ENCODE measurements at places on chromosomes 12 and 14.

DNA sequence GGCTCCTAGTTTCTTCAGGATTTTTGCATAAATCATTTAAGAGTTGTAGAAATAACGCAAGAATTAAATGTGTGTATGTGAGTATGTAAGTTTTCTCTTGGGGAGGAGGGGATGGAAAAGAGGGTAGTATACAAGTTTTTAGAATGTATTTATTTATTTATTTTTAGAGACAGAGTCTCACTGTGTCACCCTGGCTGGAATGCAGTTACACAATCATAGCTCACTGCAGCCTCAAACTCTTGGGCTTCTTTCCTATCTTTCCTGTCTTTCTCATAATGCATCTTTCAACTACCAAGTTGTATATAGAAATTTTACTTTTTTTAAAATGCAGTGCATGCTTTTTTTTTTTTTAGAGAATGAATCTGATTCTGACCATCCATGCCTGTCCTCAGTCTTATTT is 269.0 kb upstream of the GARIN2 start:
- no peak for DNase-seq

DNA sequence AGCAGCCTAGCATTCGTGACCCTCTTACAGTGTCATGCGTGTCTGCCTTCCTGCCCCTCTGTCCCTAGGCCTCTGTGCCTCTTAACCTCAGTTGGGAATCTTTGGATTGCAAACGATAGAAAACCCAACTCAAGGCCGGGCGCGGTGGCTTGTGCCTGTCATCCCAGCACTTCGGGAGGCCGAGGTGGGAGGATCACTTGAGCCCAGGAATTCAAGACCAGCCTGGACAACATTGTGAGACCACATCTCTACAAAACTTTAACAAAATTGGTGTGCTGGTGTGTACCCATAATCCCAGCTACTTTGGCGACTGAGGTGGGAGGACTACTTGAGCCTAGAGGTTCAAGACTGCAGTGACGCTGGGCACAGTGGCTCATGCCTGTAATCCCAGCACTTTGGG is 36.7 kb downstream of the TMEM120B start:
- no peak for DNase-seq

DNA sequence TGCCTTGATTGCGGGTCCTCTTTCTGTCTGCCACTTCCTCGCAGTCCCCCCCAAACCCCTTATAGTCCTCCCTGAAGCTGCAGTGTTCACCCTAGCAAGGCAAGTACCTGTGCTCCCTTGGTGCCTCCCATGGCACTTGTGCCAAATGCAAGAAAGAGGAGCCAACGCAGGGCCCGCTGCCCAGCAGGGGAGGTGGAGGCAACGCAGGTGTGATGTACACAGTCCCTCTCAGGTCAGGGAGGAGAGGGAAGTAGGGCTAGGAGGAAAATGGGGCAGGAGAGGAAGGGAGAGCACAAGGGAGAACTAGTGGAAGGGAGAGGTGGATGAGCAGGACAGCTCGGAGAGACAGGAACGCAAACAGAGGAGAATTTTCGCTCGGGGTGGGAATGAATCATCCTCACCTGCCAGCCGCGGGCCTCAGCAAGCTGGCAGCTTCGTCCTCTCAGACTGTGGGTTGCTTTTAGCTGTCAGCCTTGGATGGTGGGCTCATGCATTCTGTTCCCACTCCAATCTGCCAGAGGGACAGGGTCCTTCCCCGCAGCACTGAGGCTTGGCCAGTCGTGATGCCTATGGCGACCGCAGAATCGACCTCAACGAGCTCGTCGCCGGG is 357.0 kb downstream of the CACNA1C start:
- no peak for DNase-seq

DNA sequence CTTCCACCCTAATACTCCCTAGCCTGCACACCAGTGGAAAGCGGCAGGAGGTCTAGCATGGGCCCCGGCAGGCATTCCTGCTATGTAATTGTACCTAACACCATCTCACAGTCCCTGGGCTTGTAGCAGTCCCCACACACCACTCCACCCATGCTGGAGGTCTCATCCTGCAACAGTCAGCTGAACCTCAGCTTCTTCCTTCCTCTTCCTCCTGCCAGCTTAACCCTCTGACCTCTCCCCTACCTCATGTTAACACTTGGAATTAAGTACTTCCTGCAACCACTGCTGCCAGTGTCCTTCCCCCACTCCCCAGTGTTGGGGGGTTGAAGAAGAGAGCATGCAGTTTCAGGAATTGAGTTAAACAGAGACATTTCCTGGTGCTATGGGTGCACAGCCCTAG is 7.6 kb downstream of the ADCY4 start:
- no peak for DNase-seq

- DNase-seq: no peak
Observed at GRCh38 chr12:122062832-122063693, 15.5 kb upstream of the MLXIP start.

GRCh38 chr14:36514278-36515104 is 5.5 kb downstream of the NKX2-1 start:
- DNase-seq: no peak

- no peak for DNase-seq
Observed at GRCh38 chr12:9033265-9033887, 44.0 kb downstream of the KLRG1 start.

GRCh38 chr12:42145197-42145549 is 499 bp upstream of the GXYLT1 start:
- DNase-seq: no peak

DNA sequence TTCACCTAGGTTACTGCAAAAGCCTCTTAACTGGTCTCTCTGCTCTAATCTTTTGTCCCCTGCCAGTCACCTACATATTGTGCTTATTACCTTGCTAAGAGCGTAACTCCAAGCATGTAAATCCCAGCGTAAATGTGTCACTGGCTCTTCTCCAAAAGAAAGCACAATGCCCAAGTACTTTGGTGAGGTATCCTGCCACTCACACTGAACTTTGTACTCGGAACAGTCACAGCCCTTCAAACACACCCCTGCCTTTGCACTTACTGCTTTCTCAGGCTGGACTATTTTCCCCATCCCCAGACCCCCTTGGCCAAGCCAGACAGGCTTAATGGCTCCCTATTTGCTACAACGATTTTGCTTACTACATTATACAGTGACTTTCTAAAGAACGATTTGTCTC is 31.7 kb downstream of the GALNT4 start:
- no peak for DNase-seq

DNA sequence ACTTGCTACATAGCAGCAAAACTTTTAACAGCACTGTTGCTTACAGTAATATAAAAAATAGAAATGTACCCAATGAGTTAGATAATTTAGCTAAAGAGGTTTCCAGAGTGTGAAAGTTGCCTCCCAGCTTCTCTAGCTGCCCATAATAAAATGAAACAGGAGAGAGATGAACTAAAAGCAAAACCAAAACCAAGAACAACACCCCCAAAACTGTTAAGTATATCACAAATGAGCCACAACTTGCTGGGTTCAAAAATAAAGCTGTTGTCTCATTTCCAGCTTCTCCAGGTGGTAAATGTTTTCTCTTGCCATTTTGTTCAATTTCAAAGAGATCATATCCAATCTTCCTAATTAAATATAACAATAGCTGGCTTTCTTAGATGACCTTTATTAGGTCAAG is 614.0 kb downstream of the ETNK1 start:
- no peak for DNase-seq

GRCh38 chr12:66047411-66048021 is 83.0 kb downstream of the LLPH start:
- no peak for DNase-seq

DNA sequence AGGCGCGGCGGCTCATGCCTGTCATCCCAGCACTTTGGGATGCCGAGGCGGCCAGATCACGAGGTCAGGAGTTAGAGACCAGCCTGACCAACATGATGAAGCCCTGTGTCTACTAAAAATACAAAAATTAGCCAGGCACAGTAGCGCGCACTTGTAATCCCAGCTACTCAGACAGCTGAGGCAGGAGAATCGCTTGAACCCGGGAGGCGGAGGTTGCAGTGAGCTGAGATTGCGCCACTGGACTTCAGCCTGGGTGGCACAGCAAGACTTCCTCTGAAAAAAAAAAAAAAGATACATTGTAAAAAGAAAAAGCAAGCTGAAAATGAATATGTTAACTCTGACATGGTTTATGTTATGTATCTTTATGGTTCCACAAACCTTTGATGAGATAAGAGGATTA is 33.6 kb downstream of the RPGRIP1 start:
- DNase-seq: no peak

- no peak for DNase-seq
Observed at GRCh38 chr12:107544937-107545336, 140.7 kb upstream of the PWP1 start.

- DNase-seq: no peak
Observed at GRCh38 chr12:47841910-47842309, 22.2 kb upstream of the HDAC7 start.

- no peak for DNase-seq
Observed at GRCh38 chr14:88473791-88474190, 81.0 kb downstream of the PTPN21 start.

- DNase-seq: no peak
Observed at GRCh38 chr12:89540586-89540985, 14.7 kb upstream of the POC1B start.

GRCh38 chr12:107277855-107278254 is 184.5 kb upstream of the CRY1 start:
- DNase-seq: no peak

- DNase-seq: no peak
Observed at GRCh38 chr14:22210906-22211305, 378.1 kb downstream of the DAD1 start.

DNA sequence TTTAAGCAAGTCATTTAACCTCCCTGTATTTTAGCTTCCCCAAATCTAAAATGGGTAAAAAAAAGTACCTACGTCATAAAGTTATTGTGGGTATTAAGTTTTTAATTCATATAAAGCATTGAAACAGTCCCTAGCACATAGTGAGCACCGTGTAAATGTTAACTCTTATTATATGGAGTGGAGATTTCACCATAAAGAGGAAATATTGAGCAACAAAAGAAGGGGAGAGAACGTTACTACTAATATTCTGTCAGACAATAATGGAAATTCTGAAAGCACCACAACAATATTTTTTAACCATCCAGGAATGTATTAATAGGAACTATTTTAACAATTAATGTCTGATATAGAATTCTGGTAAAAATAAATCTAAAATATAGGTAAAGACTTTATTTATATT is 7.8 kb upstream of the CD163L1 start:
- no peak for DNase-seq

DNA sequence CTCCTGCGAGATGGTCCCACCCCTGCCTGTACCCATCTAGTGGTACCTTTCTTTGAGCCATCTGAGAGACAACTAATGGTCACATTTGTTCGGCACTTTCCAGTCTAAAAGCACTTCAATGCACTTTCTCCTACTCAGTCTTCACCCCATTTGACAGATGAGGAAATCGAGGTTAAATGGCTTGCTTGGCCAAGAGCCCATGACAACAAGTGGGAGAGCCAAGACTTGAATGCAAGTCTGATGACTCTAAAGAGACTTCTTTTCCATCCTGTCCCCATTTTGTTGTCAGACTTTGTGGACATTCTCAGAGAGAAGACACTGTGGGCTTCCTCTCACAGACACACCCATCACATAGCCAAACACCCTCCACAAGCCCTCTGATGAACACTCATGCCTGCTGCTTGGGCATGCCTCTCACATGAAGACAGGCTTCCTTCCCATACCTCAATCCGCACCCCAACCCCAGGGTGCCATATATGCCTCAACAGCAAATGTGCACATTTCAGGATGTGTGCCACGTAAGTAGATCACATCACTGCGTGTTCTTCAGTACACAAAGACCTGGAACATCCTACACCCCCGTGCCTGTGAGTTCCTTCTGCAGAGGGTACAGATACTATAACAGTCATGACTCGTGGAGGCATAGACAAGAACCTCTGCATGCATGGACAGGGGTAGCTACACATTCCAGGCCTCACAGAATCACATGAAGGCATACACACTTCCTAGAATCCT is 805 bp downstream of the MYH7 start:
- no peak for DNase-seq

- DNase-seq: no peak
Observed at GRCh38 chr12:63985456-63985855, 141.0 kb downstream of the SRGAP1 start.

DNA sequence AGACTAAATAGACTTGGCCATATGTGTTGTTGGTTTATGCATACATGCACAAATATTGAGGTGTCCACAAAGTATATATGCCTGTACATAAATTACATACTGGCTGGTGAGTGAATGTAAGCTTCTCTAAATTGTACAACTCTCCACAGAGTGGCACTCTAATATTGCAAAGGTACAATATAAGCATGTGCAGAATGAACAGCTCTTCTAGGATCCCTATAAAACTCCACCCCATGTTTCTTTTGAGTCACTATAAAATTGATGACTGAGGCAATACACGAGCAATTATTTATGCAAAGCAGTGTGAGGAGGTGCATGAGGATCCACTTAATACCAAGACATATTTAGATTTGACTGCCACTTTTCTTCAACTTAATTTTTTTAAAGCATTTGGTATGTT is 172.2 kb downstream of the NAV3 start:
- DNase-seq: no peak

DNA sequence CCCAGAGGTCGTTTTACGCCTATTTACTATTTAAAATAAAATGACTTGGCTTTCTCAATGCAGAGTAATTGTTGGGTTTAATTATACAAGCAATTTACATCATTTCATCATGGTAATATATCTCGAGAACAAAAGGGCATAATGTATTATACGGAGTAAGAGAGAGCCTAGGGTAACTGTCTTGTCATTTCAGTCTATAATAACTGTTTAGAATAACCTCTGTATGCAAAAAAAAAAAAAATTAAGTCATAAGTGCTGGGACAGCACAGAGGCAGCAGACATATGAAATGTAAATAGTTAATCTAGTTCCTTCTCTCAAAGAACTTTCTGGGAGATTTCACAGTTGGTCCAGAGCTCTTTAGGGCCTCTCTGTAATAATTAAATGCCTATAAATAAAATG is 284.9 kb downstream of the TMTC2 start:
- DNase-seq: no peak

GRCh38 chr12:28017873-28018255 is 45.3 kb upstream of the PTHLH start:
- DNase-seq: no peak

- DNase-seq: no peak
Observed at GRCh38 chr14:55103971-55104954, 24.8 kb upstream of the LGALS3 start.

DNA sequence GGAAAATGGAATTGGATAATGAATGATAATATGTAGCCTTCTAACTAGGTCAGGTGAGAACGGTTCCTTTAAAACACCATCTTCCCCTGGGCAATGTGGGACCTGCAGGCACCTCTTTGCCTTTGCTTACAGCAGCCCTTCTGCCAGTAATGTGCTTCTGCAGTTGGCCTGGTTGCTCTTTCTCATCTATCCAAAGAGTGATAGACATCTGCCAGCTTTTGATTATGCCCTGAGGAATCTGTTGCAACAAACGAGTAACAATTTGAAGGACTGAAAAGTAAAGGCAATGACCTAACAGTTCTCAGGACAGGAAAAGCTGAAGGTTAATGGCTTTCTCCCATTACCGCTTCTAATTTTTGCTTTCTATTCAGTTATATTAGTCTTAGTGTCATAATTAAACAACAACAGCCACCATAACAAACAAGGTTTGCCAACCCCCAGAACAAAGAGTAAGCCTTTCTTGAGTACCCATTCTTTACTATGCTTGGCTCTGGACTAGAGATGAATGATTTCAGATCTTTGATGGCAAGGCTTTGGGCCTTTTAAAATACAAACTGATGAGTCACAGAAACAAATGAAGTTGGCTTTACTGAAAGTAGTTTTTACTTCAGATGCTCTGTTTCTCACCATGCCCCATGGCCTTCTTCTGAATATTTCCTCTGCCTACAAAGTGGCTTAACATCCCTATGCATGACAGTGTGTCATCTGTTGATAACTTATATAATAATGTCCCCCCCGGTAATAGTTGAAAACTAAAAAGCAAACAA is 76.1 kb upstream of the KRR1 start:
- no peak for DNase-seq
